ENCODE measurements at places on chromosomes 16 and 17. TPM values are rescaled to one million over a fixed set of nuclear protein-coding genes. Genes with fewer than 3 reads are reported as not detected.
A peak's percentile ranks its signal among the peaks of the same experiment; 100 is the strongest.

DNA sequence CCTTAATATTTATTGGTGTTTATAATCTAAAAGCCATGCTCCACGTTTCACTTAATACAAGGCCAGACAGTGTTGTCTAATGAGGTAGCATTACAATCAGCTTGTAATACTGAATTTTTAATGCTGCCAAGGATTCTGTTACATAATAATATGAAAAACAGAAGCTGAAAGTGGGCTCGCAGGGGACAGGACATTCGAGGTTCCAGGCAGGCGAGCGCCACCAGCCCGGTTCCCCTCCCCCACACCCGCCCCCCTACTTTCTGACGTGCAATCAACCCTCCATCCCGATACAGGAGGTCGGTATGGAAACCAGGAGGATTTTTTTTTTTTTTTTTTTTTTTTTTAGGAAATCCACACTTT, 6.2 kb upstream of the ZFHX3 start:
- DNase-seq, result no peak

DNA sequence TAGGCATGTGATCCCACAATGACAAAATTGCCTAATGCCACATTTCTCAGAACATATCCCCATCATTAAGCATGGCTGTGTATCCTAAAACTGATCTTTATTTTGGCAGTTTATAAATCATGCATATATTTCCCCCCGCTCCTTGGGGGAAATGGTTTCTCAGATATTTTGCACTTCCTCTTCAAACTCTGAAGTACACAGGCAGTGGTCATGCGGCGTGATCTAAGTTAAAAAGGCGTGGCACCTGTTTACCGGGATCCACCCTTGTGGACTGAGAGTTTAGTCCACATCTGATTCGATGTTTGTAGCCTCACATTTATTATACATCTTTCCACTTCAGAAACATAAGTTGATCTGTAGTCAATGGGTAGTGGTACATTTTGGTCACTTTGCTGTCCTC, 51.4 kb downstream of the USP10 start:
- no peak for DNase-seq

DNA sequence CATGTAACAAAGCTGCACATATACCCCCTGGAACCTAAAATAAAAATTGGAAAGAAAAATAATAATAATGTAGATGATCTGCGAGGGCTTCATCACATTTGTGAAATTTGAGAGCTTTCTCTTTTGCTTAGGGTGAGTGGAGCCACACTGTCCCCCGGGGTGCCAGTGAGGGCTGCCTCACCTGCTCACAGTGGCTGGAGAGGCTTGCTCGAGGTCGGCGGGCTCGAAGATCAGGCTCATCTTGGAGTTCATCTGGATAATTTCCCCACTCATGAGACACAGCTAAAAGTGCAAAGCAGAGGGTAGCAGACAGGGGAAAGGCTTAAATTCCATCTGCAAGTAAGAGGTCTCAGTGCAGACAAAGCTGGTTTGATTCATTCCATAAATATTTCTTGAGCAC, 123.8 kb downstream of the DNAH3 start:
- no peak for DNase-seq

DNA sequence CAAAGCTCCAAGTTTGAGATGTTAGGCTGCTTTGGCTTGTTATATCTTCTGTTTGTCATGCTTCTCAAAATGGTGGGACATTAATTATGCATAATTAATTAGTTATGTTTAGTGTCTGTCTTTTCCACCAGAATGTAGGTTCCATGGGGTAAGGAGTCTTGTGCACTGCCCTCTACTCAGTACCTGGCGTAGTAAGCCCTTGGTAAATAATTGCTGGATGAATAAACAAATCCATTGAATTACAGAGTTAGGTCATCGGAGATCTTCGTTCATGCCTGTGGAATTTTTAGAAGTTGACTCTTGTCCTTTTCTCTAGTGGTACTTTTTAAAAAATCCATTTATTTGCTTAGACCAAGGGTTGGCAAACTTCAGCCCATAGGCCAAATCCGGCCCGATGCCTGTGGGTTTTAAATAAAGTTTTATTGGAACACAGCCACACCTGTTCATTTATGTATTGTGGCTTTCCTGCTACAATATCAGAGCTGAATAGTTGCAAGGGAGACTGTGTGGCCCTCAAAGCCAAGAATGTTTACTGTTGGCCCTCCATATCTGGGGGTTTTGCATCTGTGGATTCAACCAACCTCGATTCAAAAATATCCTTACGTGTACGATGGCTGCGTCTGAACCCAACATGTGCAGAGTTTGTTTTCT, 524.8 kb upstream of the EEF2KMT start:
- no peak for DNase-seq

GRCh38 chr17:82938486-82938872, 98.7 kb upstream of the ZNF750 start:
- no peak for DNase-seq

DNA sequence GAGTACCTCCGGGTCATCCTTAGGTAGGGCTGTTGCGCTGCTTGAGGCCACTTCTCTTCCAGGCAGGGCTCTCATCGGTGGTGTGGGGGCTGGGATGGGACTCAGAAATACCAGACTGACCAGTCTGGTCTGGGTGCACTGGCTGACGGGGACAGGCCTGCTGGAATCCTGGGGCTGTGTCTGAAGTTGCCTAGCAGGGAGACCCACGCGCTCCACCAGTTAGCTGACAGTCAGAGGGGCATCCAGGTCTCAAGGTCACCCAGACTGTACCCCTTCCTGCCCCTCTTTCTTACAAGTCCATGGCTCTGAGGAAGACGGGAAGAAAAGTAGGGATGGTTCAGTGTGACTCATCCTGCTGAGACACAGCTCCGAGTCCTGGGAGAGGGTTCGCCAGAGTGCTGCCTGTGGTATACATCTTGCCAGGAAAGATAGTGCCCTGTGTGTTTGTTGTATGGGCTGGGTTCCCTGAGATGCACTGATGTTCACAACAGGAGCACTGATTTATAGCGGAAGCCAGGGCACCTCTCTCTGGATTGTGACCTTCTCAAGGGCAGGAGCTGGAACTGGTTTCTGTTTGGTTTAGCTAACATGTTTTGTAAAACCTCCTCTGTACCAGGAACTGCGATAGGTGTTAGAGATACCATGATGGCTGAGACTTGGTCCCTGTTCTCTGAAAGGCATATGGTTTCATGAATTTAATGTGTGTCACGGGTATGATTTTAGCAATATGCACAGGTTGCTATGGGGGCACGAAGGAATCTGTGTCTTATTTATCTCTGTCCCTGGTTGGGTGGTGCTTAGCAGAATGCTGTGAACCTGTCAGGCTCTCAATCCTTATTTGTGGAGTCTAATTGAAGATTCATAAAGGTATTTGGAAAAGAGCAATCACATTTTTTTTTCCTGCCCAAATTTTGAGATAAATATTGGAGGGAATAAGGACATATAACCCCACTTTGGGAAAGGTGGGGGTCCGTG, 97.5 kb downstream of the OR1D5 start:
- no peak for DNase-seq

- peak; percentile 35 for DNase-seq
These were observed 2.6 kb downstream of the NOG start for GRCh38 chr17:56595831-56596690.

- no peak for DNase-seq
These were observed 190.7 kb downstream of the KATNIP start for GRCh38 chr16:27740496-27741201.

- no peak for DNase-seq
These were observed 211.6 kb upstream of the FOXF1 start for GRCh38 chr16:86298758-86299134.

DNA sequence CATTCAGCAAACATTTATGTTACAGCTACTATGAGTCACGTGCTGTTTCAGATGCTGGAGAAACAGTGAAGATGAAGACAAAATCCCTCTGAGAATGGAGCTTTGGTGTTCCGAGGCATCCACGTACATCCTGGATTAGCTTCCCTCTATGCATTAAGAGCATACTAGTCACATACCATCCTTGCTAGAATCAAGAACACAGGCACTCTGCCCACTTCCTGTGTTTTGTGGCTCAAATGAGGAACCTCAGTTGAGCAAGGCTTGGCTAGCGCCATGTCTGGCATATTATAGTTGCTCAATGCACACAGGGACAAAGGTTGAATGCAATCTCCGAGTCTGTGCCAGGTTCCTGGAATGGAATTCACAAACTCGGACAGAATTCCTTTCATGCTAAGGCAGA, 297.5 kb downstream of the XYLT1 start:
- DNase-seq, result peak; percentile 58

DNA sequence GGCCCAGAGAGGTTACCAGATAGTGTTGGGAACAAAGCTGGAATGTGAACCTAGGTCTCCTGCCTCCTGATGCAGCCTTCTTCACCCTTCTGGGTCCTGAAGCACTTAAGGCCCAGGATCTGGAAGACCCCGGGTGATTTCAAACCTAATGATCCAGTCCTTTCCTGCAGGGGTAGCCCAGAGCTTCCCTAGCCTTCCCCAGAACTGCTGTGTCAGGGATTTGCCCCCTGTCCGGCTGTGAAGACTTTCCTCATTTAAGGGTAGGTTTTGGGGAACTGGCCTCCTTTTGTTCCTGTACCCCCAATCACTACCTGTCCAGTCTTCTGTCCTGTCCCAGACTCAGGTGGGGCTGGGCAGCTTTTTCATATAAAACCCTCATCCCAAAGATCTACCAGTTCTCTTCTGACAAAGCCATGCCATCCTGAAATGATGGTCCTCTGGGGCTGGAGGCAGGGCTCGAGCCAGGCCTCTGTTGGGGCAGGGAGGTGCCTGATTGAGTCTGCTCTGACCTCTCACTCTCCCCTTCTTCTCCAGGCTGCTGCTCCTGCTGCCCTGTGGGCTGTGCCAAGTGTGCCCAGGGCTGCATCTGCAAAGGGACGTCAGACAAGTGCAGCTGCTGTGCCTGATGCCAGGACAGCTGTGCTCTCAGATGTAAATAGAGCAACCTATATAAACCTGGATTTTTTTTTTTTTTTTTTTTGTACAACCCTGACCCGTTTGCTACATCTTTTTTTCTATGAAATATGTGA, 1.3 kb downstream of the MT1X start:
- no peak for DNase-seq

DNA sequence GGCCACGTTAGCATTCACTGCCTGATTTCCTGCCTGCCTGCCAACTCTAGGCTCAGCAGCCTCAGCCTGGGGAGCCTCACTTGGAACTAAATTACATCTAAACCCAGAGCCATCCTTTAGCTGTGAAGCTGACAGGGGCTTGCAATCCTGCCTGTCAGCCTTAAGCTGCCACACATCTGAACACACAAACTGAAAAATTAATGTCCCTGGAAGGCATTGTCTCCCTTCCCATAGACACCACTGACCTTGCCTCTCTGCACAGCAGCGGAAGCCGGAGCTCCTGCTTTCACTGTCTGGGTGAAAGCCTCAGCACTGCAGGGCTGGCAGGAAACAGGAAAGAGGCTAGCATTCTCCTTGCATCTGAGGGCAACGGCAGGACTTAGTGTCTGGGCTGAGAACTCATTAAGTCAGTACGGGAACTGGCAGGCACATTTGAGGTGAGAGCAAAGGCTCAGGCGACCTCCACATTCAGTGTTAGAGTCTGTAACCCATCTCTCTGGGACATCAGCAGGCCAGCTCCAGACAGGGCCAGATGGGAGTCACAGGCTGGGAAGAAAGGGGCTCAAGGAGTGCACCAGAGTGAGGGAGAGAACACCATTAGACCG, 452.4 kb upstream of the C16orf82 start:
- DNase-seq, result peak; percentile 44

DNA sequence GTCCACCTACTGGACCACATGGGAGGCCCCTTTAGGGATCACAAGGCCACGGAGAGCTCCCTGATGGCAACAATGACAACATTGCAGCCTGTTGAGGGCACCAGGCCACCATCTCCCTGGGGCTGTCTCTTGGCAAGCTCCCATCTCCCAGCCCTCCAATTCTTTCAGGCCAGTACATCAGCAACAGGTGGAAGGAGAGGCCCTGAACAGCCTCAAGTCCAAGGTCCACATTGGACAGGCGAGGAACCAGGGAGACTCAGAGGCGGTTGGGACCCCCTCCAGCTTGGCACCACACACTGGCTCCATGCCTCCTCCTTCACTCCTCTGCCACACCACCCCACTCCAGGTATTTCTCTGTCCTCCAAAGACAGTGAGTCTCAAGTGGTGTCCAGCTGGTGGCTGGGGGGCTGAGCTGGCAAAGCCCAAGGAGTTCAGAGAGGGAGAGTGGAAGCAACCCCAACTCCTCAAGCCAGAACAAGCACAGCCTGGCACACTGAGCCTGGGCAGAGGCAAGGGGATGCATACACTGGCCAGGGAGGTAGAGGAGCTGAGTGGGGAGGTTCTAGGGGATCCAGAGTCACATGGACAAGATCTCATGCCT, 1.3 kb upstream of the ACAP1 start:
- DNase-seq, result no peak

DNA sequence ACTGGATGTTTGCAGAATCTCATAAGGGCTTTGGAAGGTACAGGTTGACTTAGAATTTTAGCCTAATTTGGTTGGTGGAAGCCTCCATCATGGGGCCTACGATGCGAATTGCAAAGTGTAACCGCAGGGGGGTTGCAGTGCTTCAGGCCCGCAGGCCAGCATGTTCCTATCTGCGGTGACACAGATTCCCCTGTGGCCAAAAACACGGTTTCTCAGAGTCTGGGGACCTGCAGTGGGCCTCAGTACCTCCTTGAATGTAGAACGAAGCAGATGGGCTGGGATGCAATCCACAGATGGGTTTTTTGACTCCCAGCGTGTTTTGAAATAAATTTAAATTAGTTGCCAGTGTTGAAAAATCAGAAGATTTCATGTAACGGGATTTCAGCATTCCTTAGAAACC, 34.7 kb downstream of the KIAA0513 start:
- DNase-seq, result no peak

DNA sequence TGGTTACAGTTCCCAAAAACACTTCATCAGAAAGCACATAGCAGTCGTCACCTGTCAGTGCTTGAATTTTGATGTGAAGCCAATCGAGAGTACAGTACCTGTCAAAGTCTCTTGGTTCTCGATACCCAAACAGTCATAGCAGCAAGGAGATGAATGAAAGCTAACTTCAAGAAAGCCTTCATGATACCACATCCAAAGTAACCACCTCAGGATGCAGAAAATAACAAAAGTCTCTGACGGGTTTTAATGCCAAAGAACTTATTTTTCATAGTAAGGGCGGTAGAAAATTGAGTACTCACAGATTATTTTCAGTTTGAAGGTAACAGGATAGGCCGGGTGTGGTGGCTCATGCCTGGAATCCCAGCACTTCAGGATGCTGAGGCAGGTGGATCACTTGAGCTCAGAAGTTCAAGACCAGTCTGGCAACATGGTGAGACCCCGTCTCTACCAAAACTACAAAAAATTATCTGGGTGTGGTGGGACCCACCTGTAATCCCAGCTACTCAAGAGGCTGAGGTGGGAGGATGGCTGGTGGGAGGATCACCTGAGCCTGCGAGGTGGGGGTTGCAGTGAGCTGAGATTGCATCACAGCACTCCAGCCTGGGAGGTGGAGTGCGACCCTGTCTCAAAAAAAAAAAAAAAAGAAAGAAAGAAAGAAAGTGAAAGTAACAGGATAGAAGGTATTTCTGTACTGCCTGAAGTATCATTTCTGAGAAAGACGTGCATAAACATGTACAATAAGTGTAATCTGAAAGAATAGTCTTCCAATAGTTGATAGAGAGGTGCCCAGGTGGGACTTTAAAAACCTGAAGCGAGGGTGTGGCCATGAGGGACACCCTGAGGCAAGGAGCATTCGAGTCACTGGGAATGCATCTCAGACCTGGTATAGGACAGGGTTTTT, 15.4 kb downstream of the MFSD11 start:
- DNase-seq, result no peak

AOC2 gene
- total RNA-seq, result 2.1 TPM

XYLT1 gene
- 59.4 TPM for total RNA-seq

SOST gene
- not detected for total RNA-seq

TLCD2 gene
- not detected for total RNA-seq

CES4A gene
- total RNA-seq, result 10.5 TPM

GP2 gene
- total RNA-seq, result not detected

CA7 gene
- not detected for total RNA-seq

CDH16 gene
- total RNA-seq, result not detected

MT1M gene
- total RNA-seq, result not detected

HOXB9 gene
- total RNA-seq, result 0.37 TPM

CCL7 gene
- not detected for total RNA-seq

Data from activated CD8-positive, alpha-beta T cell treated with anti-CD3 and anti-CD28 coated beads, Interleukin-2, amount 10 ng/mL, durations not matched to agents 7 days and 5 days (primary cell).